ENCODE measurements at places on chromosomes 3 and 15.
A peak's percentile ranks its signal among the peaks of the same experiment; 100 is the strongest.

DNA sequence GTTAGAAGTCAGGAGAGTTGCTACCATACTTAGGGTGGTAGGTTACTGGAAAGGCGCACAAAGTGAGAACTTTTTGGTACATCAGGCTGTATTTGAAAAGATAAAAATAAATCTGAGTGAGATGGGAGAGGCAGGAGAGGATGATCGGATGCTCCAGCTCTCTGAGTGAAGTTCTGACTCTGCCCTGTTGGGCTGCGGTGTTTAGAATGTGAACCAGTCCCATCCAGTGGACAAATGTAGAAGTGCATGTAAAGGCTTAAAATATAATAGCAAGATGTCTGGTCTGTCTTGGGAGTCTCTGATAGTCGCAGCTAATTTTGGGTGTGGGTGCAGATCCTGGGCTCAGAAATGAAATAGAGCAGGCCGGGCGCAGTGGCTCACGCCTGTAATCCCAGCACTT, 30.4 kb downstream of the ACKR2 start:
- DNase-seq: peak; percentile 33

GRCh38 chr3:63556401-63556800, 96.1 kb upstream of the SNTN start:
- DNase-seq: no peak

DNA sequence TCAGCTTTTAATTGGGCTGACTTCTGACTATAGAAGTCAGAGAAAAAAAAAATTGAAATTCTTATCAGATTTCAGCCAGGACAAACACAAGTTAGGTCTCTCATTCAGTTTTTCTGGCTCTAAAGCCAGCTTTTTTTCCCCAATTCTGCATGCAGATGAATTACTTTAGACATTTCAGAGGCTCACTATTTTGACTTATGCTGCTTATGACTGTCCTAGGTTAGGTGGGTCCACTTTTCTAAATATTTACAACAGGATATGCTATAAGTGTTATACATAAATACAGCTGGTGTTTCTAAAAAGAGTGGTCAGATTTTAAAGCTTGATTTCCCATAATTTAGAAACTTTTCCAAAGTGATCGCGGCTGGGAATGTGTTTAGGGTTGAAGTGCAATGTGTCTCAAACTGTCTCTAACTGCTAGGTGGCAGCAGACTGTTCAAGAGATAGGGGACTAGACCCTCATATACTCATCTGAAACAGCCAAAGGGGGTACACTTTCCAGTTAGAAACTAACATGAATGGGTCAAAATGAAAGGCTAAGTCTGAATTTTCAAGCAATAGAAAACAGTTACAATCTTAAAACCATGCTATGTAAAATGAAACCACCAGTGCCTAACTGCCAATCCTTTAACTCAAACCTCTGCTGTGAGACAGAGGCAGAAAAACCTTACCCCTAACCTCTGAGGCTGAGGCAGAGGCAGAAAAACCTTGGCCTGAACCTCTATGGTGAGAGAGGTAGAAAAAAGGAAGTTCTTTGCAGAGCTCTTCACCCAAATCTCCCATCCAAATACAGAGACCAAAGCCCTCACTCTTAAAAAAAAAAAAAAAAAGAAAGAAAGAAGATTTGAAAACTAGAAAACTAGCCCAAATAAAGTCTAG, 596.0 kb downstream of the NTRK3 start:
- DNase-seq: no peak

DNA sequence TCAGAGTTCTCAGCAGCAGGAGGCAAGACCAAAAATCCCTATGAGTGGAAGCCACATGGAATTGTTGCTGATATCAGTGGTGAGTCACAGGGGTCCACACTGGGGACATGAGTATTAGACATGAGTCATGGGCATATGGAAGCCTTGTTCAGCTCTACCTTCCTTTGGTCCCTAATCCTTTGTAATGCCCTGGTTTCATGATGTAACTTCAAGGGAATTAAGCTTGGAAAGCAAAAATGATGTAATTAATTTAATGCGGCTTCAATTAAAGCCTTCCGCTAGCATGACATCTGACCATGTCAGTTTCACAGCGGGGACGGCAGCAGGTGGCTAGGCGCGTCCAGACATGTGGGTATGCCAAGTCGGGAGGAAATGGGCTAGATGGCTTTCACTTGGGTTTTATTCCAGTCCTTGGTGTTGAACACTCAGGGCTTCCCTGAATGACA, 176.1 kb upstream of the RGMA start:
- no peak for DNase-seq

GRCh38 chr3:11641683-11642430, 1.9 kb downstream of the VGLL4 start:
- no peak for DNase-seq

GRCh38 chr3:18586076-18586475, 160.9 kb upstream of the SATB1 start:
- DNase-seq: no peak

DNA sequence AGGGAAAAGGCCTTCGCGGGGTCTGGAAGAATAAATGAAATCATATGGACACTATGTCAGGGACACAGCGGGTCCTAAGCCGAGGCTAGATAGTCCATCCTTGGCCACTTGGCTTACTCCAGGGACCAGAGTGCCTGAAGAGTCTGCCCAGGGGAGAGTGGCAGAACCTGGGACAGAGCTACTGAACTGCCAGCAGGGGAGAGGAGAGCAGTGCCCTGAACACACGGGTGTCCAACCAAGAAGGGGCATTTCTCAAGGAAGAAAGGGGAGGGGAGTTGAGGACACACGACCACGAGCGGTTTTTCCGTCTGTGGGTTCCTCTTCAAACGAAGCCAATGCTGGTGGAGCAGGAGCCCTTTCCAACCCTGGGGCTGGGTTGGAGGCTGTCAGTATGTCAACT, 1.0 kb downstream of the ACAN start:
- no peak for DNase-seq

- no peak for DNase-seq
Observed at GRCh38 chr3:143443851-143444331, 324.3 kb downstream of the CHST2 start.

- DNase-seq: no peak
Observed at GRCh38 chr15:31497838-31498237, 171.2 kb downstream of the KLF13 start.

DNA sequence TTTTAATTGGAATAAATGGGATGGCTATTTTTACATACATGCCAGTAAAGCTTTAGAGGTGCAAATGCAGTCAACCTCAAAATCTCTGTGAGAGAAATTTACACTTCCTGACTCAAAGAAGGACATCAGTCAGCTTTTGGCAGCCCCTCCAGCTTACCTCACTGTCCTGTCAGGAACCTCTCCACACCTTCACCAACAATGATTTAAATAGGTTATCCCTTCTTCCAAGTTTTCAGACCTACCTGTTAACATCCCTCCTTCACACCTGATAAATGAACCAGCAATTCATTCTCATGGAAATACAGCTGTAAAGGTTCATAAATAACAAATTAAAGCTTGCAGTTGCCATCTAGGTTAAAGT, 286.1 kb downstream of the SHOX2 start:
- no peak for DNase-seq

DNA sequence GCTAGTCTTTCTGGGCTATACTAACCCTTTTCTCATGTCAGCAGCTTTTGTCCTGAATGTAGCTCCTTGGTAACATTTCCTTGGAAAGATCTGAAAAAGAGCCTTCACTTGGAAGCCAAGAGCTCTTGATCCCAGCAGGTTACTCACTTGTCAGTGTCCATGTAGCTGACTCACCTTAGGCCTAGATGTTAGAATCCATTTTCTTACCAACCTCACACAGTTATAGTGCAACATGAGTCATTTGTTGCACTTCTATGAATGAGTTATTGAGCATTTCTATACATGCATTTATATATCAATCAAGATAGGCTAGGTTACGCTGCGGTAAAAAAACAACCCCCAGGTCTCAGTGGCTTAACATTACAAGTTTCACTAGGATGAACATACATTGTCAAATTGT, 106.8 kb upstream of the SLC7A14 start:
- no peak for DNase-seq

- no peak for DNase-seq
Observed at GRCh38 chr15:45785897-45786296, 151.1 kb downstream of the SQOR start.

DNA sequence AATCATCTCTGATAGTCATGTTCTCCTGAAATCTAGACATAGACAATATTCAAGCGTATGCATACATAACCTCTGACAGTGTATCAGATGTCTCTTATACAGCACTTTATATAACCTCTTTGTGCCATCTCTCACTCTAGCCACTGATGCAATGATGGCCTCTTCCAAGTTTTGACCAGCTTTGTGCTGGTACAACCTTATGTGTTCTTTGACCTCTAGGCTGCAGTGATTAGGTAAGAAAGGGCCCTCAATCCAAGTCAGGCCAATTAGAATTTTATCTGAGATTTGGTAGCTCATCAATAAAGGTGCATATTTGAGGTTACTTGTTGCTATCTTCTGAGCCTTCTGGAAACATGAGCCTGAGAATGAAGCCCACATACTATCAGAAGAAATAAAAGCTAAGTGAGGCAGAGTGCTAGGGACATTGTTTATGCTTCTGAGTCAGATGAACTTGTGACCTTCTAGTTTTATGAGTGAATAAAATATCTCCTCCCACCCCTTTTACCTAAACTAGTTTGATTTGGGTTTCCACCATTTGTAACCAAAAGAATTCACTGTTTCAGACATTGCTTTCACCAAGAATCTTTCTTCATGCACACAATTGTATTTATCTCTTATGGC, 283.2 kb upstream of the SUCLG2 start:
- DNase-seq: no peak

DNA sequence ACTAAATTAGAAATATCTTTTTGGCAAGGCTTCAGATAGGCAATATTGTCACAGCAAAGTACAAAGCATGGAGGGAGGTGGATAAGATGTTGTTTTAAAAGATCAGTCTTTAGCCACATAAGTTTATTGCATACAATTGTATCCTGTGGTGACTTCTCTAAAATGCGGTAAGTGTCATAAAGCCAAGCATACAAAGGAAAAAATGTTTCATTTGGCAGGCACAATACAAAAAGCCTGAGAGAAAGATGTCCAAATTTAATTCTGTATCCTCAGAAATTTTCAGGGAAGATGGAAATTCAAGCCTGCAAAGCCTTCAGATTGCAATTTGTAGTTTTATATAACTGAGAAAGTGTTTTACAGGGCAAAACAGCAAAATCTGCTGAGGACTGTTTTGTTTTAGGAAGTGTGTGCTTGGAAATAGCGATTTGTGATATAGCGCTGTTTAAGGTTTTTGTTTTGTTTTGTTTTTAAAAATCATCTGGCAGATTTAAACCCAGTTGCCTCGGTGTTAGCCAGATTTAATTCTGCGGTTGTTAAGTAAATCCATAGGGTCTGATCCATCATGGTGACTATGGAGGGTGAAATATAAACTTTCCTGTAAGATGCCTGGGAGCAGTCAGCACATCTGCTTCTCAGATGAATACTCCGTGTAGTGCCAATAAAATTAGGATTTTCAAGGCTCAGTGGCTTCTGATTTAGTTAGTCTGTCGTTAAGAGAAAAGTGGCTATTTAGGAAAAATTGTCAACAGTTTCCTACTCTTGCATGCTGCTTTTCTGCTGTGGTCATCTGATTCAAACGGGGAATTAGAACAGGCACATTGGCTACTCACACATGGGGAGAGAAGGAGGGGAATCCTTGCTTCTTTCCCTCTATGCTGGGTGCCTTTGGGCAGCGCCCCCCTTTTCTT, 8.0 kb downstream of the KAT2B start:
- no peak for DNase-seq

- DNase-seq: no peak
Observed at GRCh38 chr3:144259267-144259666, 287.6 kb downstream of the DIPK2A start.

Data from activated T-cell treated with anti-CD3 and anti-CD28 coated beads, Interleukin-2, amount 50 U/mL, for 48 hours (primary cell).